Right ventricle myocardium superior (tissue), 1 donor: ENCODE measurements at places on chromosomes 16 and 17.

DNA sequence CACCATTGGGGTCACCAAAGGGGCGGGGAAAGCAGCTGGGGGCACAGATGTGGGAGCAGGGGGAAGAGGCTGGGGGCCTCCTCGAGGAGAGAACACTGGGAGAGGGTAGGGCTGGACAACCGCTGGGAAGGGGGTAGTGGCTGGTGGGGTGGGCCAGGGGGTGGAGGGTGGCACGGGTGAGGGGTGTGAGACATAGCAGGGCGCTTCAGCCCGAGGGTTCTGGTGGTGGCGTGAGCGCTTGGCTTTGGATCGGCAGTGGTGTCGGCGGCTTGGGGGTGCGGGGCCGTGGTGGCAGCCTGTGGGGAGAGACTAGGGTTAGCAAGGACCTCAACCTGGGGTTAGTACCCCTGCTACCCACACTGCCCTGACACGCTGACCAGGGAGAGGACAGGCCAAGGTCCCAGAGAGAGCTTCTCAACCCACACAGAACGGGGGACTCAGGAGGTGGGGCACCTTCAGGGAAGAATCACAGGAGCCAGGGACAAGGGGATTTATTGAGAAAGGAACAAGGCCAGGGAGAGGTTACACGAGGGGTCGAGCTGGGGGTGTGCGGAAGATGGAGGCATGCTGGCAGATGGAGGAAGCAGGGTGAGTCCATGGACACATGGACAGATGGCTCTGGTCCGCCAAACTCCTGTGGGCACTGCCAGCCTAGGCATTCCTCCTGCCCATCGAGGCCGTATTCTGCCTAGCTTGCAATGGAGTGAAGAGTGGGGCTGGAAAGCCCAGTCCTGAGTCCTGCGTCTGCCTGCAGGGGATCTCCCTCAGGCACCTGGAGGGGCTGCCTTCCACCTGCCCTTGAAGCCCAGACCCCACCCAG, 8.4 kb downstream of the PER1 start:
- peak; percentile 38 for DNase-seq

DNA sequence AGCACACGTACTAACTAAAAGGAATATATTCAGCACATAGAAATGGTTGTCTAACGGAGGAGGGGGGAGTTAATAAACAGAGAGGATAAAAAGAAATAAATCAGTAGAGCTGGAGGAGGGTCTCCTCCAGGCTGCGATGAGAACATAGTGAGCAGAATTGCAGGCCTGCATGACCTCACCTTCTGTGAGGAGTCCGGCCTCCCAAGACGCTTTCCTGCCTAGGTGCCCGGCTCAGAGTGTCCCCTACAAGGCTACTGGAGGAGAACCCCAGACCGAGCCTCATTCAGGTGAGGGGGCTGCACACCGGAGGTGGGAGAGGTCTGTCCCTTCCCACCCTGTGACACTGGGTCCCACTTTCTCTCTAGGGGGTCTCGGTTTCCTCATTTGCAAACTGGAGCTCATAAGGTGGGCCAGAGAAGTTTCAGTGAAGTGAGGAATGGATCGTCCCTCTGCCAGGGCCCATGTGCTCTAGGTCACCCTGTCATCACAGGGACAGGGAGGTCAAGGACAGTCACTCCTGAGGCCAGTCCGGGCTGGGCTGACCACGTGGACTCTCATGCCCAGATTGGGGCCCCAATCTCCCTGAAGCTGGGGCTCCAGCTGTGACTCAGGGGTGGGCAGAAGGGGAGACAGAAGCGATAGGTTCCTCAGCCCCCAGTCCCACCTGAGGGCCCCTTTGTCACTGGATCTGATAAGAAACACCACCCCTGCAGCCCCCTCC, 3.3 kb upstream of the HBM start:
- peak; percentile 21 for DNase-seq

- peak; percentile 86 for DNase-seq
Measured at GRCh38 chr16:49701789-49702494, 154.0 kb downstream of the ZNF423 start.

- no peak for DNase-seq
Measured at GRCh38 chr16:77043076-77043475, 147.9 kb upstream of the MON1B start.

DNA sequence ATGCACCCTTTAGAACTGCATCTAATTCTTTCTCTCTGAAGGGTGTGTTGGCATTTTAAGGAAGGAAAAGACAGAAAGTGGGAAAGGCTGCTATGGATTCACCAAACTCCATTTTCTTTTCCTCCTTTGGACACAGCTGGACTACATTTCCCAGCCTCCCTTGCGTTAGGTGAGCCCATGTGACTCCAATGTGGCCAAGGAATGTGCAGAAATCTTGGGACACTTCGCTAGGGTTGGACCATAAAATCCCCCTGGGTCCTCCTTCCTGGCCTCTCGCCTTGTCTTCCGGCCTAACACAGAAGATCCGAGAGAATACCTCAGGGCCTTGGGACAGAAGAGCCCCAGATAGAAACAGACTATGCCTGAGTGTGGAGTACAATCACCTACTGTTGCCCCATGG, 56.3 kb downstream of the ABCC12 start:
- peak; percentile 52 for DNase-seq

DNA sequence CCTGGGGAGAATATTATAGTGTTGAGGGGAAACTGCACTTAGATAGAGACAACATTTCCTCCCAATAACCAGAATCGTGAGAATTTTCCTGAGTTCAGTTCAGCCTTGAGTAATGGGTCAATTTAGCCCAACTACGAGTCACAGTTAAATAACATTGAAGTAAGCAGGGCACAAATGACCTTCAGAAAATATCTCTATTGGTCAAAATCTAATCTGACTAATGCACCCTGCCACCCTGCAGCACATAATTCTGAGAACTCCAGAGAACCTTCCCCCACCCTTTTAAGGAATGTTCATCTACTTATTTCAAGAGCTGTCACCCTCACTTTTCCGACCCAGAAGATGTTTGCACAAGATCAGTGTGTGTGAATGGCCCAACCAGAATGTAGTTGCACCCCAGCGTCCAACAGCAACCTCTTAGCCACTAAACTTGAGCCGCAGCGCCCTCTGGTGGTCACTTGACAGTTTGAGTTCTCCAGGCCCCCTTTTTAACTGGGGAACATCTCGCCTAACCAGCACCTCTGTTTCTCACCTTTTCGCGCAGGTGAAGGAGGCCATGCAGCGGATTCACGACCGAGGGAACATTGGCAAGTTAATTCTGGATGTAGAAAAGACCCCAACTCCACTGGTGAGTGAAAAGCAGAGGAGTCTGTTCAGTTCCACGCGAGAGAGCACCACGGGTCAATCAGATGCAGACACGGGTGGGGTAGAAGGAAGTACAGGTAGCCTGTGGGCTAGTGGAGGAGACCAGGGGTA, 50.9 kb upstream of the CLEC3A start:
- peak; percentile 88 for DNase-seq

- no peak for DNase-seq
Measured at GRCh38 chr16:65106757-65107156, 15.1 kb downstream of the CDH11 start.

DNA sequence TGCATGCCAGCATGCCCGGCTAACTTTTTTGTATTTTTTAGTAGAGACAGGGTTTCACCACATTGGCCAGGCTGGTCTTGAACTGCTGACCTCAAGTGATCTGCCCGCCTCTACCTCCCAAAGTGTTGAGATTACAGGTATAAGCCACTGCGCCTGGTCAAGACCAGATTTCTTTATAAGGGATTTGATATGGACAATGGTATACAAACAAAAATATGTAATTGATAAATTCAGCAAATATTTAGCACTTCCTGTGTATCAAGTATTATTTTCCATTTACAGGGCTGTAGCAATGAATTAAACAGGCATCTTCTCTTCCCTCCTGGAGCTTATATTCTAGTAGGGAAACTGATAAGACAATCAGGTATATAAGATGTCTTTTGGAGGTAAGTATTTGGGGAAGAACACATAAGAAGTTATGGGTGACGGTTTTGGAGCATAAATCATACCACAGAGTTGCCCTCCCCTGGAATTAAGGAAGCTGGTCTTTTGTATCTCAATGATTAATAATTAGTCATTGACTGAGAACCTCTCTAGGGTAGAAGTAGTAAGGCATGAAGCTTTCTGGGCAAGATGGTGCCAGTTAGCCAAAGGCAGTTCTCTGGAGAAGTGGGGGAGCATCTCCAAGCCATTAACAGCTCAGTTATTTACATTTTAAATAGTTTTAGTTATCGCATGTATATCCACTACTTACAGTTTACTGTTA, 35.8 kb downstream of the TANC2 start:
- no peak for DNase-seq

- no peak for DNase-seq
Measured at GRCh38 chr17:75102385-75102821, 7.4 kb upstream of the ARMC7 start.

GRCh38 chr16:19014461-19014860, 30.7 kb downstream of the TMC7 start:
- DNase-seq = no peak

- DNase-seq = no peak
Measured at GRCh38 chr16:67733734-67734470, 14.8 kb upstream of the GFOD2 start.

DNA sequence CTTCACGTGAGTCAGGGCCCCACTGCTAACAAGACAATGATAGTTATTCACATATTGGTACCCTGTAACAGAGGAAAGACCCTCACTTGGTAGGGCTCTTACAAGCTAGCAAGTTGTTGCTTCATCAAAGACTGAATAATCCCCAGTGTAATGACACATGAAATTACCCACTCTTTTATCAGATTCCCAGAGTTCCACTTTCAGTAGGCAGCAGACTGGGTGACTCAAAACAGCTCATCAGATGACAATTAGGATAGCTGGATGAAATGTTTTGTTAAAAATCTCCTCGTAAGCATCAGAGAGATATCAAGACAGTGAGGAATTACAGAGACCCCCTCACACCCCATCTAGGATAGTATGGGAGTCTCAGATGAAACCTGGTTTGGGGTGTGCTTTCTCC, 6.8 kb upstream of the OR1E2 start:
- DNase-seq = no peak

GRCh38 chr17:79202480-79202879, 127.9 kb downstream of the ENGASE start:
- DNase-seq = no peak

DNA sequence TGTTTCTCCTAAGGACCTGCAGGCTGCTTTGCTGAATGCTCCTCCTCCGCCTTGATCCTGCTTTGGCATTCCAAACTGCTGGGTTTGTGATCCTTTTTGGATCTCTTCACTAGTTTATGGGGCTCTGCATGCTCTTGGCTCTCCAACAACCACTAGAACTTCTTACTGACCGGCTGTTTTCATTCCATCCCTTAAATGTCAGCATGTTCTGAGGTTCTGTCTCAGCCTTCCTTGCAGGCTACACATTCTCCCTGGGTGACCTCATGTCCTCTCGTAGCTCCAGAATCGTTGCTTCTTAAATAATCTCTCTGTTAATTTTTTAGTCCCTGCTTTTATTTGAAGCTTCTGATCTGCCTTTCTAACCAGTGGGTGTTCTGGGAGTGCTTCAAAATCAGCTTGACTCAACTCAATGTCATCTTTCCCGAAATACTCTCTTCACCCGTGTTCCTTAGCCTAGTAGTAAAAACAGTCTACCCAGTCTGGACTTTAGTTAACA, 119.0 kb upstream of the HS3ST2 start:
- DNase-seq = no peak
